CD4-positive, alpha-beta T cell treated with Interferon gamma for 1 hour (primary cell): ENCODE measurements at places on chromosomes 7 and 10.
A peak's percentile ranks its signal among the peaks of the same experiment; 100 is the strongest.

DNA sequence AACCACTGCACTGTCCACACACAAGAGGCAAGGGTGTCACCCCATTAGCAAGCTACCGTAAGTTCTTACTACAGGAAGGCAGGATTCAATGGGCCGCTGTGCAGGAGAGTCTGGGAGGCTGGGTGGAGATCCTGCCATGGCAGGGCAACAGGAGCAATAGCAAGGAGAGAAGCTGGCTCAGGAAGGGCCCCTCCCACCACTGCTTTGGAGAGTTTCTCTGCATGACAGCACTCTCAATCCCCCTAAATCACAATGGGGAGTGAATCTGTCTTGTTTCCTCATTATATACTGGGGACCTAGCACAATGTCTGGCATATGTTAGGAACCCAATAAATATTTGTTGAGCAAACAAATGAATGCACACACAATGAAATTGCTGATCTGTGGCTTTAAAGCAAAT is 83.2 kb upstream of the SFMBT2 start:
- DNase-seq: no peak

DNA sequence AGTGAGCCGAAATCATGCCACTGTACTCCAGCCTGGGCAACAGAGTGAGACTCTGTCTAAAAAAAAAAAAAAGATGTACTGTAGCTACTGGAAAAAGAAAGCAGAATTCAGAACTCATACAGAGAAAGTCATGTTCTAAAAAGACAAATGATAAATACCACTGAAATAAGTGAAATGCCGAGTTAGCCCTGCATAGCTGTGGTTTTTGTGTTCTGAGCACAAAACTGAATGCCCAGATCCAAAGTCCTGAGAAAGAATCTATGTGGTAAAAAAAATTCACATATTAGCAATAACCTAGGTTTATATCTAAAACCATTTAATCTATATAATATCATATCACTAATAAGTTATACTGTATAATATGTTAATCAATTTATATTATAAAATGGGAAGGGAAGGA is 29.3 kb upstream of the HECW1 start:
- no peak for DNase-seq

- peak; percentile 38 for DNase-seq
Observed at GRCh38 chr7:18638594-18639452, 143.3 kb downstream of the HDAC9 start.

DNA sequence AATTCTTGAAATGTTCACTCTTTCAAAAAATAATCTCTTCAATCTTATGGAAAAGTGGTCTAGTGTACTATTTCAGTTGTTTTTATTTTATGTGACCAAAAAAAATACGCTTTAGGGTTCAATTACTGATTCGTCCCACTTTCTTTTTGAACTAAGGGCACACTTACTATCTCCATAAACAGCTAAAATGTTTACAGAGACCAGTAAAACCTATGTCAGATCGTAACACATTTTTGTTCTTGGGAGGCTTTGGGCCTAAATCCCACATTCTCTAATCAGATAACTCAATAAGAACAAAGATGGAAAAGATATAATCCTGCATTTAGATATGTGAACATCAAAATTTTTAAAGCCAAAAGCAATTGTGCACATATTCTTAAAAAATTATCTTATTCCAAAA is 29.8 kb upstream of the EPC1 start:
- no peak for DNase-seq

DNA sequence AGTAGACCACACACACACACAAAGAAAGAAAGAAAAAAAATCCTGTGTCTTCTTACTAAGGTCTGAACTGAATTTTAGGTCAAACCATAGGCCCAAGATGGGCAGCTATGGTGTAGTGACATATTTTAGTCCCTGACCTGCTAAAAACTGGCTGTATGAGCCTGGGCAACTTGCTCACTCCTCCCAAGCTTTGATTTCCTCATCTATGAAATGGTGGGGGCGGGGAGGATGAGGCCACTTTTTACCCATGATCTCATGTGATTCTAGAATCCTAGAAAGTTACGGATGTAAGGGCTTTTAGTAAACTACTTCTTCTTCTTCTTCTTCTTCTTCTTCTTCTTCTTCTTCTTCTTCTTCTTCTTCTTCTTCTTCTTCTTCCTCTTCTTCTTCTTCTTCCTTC is 6.1 kb upstream of the CCL24 start:
- DNase-seq: peak; percentile 15

- no peak for DNase-seq
Observed at GRCh38 chr10:15483215-15484075, 112.4 kb upstream of the FAM171A1 start.

- no peak for DNase-seq
Observed at GRCh38 chr10:122877264-122877663, 2.1 kb downstream of the FAM24B start.

DNA sequence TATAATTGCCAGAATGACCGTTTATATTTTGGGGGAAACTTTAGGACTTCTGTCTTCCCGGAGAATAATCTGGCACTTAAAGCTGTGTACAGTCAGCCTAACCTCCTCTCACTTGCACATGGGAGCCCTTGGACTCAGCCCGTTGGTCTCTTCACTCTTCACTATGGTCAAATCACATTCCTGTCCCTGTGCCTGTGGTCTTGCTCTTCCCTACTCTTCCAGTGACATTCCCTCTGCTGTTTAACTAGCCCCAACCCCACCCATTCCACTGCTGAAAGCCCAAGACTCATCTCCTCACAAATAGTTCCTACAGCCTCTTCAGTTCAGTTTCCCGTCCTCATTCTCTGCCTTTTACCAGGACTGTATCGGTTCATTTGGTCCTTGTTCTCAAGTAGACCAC is 135.0 kb downstream of the DYNC1I1 start:
- DNase-seq: no peak

DNA sequence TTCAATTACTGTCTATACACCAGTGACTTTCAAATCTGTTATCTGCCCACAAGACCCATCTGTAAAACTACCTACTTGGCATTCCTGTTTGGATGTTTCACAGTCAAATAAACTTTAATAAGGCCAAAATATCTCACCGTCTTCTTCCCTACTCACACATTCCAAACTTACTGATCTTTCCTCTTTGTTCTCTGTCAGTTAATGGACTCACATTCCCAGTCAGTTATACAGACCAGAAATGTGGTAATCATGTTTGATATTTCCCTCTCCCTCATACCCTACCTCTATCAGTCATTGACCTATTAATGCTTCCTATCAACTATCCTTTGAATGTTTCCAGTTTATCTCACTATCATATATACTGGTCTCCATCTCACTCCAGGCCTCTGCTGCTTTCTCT is 28.5 kb upstream of the HDAC9 start:
- no peak for DNase-seq

DNA sequence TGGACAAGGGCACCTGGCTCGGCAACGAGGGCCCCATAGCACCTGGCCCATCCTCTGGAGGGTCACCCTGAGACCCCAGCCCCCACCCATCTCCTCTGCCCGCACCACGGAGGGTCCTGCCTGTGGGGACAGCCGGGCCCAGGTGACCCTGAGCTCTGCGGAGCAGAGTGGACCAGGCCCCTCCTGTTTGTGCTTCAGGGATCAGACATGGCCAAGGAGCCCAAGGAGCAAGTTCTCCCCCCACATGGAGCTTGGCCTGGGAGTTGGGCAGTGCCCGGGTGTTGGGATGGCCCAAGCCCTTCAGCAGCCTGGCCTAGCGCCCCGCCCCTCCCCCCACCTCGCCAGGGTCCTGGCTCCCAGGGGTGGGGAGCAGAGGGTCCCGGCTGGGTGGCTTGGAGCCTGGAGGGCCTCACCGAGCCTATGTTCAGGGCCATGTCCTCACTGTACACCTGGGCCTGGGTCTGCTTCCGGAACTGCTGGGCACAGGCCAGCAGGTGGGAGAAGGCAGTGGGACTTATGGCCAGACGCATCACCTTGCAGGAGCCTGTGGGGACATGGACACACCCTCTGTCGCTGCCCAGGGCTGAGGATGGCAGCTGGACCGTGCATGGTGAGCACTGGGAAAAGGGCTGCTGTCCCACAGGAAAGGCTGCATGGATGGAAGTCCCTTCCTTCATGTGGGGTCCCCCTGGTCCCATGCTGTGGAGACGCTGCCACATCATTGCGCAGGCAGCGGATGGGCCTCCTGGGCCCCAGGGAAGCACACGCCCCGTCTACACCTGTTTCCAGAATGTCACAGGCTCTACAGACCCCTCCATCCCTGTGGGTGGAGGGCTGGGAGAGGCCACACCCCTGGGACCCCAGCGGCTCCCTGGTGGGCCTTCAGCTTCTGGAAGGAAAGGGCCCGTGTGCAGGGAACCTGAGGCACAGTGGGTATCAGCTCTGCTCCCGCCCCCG is 49.2 kb upstream of the NKX6-2 start:
- DNase-seq: no peak

DNA sequence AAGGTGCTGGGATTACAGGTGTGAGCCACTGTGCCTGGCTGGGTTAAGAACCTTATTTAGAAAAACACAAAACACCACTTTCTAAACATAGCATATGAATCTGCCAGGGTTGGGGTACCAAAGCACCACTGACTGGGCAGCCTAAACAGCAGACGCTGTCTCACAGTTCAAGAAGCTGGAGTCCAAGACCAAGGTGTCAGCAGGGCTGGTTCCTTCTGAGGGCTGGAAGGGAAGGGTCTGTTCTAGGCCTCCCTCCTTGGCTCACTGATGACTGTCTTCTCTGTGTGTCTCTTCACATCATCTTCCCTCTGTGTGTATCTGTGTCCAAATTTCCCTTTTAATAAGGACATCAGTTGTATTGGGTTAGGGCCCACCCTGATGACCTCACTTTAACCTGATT is 49.6 kb downstream of the HIPK2 start:
- DNase-seq: no peak

GRCh38 chr10:15457382-15457781 is 86.3 kb upstream of the FAM171A1 start:
- no peak for DNase-seq

DNA sequence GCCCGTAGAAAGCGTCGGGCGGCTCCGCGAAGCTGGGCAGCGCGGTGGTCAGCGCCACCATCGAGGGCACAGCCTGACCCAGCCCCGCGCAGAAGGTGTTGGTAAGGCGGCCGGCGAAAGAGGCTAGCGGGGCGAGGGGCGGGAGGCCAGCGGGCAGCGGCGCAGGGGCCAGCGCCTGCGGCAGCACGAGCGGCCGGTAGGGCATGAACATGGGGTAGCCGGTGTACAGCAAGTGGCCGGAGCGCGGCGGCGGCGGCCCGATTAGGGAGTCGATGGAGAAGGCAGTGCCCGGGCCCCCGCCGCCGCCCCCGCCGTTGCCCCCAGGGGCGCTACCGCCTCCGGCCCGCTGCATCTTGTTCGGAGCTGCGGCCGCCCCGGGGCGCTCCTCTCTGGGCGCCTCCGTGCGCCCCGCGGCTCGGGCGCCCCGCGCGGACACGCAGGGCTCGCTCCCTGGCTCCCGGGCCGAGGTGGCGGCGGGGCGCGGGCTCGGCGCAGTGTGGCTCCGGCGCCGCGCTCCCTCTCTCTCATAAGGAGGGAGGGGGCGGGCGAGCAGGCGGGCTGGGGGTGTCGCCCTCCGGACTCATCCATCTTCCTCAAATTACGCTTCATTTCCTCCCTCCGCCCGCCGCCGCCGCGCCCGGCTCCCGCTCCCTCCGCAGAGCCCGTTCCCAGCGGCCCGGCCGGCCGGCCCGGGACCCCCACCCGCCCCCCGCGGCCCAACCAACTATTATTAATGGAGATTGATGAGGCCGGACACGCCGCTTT is at the start of gene GBX1:
TSS of gene GBX1 (minus strand) at position 498 of the 765 bp plus-strand sequence. CDS start at position 352, 146 bp downstream.
- DNase-seq: no peak

DNA sequence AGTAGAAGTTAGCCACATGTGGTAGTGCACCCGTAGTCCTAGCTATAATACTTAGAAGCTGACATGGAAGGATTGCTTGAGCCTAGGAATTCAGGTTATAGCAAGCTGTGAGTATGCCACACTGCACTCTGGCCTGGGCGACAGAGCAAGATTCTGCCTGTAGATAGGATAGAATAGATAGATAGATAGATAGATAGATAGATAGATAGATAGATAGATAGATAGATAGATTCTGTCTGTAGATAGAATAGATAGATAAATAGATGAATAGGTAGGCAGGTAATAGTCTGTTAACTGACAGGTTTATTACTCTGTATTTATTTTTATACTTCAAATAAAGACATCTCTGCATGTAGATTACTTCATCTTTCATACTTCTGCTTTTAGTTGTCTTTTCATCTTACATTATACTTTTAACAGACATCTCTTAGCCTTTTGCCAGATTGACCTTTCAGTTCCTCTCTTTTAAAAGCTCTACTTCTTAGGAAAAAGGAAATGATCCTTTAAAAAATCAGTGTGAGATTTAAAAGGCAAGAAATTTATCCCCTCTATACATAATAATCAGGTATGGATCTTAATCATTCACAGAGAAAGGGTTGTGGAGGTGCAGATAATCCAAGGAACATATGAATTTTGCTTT is 31.8 kb downstream of the CCAR1 start:
- no peak for DNase-seq

GRCh38 chr10:11642566-11642965 is 31.1 kb upstream of the USP6NL start:
- no peak for DNase-seq

DNA sequence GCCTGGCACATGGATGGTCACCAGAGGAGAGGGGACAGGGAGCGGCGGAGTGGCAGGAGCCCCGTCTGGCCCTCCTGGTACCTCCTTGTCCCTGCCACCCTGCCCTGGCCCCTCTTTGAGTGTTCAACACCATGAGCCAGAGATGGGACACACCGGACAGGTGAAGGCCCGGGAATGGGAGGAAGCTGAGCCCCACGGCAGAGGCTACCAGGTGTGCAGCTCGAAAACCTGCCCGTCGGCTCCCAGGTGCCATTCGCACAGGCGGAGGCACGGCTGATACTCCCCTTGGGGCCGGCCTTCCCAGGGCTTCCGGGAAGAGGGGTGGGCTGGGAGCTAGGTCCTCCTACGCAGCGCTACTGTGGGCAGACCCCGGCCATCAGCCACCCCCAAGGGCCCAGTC is 44.1 kb downstream of the TNRC18 start:
- no peak for DNase-seq

DNA sequence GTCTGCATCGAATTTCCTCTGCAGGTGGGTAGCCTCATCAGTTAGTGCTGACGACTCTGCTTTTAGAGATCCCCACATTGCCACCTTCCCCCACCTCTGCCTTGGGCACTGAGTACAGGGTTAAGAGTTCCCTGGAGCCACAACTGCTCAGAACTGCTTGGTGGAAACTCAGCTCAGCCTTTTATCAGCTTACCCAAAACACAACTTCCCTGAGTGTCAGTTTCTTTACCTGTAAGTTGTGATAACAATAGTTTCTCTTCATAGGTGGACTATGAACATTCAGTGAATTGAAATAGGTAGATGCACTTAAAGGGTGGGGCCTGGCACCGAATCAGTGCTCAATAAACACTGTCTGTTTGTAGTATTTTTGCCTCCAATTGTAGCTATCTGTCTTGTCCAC is 11.3 kb downstream of the ASB13 start:
- DNase-seq: no peak
